ENCODE measurements at places on chromosomes 5 and 9. TPM values are rescaled to one million over a fixed set of nuclear protein-coding genes. Genes with fewer than 3 reads are reported as not detected.

- peaks cover 8% of the 10 kb centered on the region for H3K4me1 ChIP-seq
- H3K27me3 ChIP-seq, result no peaks in the 10 kb centered on the region
- no peak overlapping the region for H3K4me3 ChIP-seq
- no peak for DNase-seq
Measured at GRCh38 chr9:136456258-136456657, 16.6 kb upstream of the INPP5E start.

- no peak for DNase-seq
- no peaks in the 10 kb centered on the region for H3K4me1 ChIP-seq
- H3K4me3 ChIP-seq, result no peak overlapping the region
Measured at GRCh38 chr9:86735772-86736458, 211.4 kb downstream of the GAS1 start.

GRCh38 chr9:36492865-36493264 is 79.8 kb upstream of the MELK start:
- H3K36me3 ChIP-seq, result no peaks in the 10 kb centered on the region
- H3K4me1 ChIP-seq, result peaks cover 39% of the 10 kb centered on the region
- DNase-seq, result no peak
- H3K4me3 ChIP-seq, result peak overlapping the region; percentile 74
- H3K27me3 ChIP-seq, result no peaks in the 10 kb centered on the region

- no peaks in the 10 kb centered on the region for H3K36me3 ChIP-seq
- H3K4me1 ChIP-seq, result peaks cover 4% of the 10 kb centered on the region
- H3K4me3 ChIP-seq, result peak overlapping the region; percentile 9
- H3K27ac ChIP-seq, result peak overlapping the region; percentile 67
Measured at GRCh38 chr5:133321833-133322420, 270.1 kb downstream of the HSPA4 start.

DNA sequence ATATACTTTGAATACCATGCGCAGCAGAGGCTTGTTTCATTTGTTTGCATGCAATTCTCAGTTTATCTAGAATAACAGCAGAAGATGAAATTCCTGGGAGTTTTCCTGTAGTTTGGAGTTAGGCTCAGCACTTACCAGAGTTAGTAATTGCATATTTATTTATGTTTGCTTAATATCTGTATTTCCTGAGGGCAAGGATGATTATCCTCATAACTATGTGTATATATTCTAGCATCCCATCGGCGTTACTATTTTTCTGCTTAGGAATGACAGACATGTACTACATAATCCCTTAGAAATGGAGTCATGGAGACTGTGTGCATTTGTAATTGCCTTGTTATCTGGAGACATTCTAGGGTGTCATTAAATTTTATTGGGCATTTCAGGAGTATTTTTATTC is 1184.8 kb downstream of the DTWD2 start:
- no peak overlapping the region for H3K4me3 ChIP-seq
- H3K4me1 ChIP-seq, result no peaks in the 10 kb centered on the region
- H3K27me3 ChIP-seq, result no peaks in the 10 kb centered on the region
- DNase-seq, result no peak
- no peaks in the 10 kb centered on the region for H3K36me3 ChIP-seq
- no peak overlapping the region for H3K27ac ChIP-seq

DNA sequence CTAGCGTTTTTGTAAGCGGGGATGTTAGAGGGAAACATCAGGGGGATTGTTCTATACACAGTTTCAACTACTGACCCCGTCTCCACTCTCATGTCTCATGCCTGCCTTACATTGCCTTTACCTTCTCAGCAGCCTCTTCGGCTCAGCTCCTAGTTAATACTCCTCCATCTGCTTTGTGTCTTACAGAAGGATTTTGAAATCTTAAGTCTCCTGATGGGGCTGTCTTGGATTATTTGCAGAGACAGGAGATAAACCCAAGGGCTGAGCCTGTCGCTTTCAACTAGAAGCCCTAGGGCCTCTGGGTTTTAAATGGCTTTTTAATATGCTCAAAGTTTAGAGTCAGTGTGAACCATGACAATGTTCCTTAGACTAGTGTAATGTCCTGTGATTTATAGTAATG is 161.5 kb downstream of the CARTPT start:
- no peak overlapping the region for H3K4me3 ChIP-seq
- DNase-seq, result no peak
- H3K27me3 ChIP-seq, result peaks cover 28% of the 10 kb centered on the region
- no peaks in the 10 kb centered on the region for H3K4me1 ChIP-seq

The CRB2 gene
- not detected for total RNA-seq

Measured in T-helper 17 cell (primary cell).